EL (cell line): ENCODE measurements at places on chromosomes 2 and 18.

- no peak for DNase-seq
These were observed 55.0 kb downstream of the ARHGAP25 start for GRCh38 chr2:68789603-68790002.

GRCh38 chr2:224885836-224886547 is 156.3 kb downstream of the DOCK10 start:
- DNase-seq = peak; percentile 82

- DNase-seq = peak; percentile 18
These were observed 791.3 kb upstream of the CHAC2 start for GRCh38 chr2:52976143-52976949.

DNA sequence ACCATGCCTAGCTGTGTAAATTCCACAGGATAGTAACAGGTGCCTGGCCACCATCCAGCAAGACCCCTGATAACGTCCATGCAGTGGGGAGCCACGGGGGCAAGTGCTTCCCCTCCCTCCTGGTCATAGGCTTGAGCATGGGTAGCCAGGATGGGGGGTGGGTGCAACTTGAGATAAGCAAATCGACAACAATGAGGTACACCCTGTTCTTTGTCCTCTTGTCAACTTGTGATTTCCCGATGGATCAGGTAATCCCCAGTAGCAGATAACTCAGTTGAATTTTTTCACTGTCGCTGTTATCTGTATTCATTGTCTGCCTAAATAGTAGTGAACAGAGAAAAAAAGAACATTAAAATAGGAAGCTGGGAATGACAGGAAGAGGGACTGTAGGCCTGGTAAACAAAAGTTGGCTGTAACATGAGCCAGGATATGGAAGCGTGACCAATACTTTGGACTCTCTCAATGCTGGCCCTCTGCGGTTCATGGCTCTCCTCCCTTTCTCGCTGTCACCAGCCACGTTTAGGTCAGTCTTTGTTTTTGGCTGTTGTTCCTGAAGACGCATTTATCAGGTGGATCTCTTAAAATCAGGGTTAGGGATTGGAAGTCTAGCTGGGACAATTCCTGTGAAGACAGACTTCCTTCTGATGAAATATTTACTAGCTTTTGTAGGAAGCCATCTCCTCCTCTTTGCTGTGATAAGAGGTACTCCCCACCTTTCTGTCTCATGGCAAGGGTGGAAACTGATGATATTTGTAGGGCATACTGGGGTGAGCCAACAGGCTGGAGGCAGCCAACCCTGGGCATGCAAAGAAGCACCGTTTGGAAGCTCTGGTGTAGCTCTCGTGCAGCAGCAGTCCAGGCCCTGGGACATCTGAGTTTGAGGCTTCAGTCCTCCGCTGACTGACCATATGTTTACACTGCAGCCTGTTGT is 42.4 kb downstream of the TCF7L1 start:
- no peak for DNase-seq

DNA sequence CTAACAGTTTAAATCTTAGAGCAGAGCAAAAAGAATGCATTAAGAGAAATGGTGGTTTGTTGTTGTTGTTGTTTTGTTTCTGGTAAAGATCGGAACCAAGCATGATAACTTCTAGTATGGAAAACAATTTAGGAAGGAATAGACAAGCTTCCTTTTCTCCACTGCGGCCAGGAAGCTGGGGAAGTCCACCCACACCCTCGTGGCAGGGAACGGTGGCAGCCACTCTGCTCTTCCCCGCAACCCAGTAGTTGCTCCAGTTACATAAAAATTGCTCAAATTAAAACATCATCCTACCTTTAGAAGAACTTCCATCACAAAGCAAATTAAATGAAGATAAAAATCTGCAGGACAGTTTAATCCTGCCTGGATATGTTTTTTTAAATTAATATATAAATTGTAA is 113.0 kb downstream of the RBMS1 start:
- no peak for DNase-seq

GRCh38 chr2:73975731-73976130 is 9.0 kb upstream of the TET3 start:
- no peak for DNase-seq

DNA sequence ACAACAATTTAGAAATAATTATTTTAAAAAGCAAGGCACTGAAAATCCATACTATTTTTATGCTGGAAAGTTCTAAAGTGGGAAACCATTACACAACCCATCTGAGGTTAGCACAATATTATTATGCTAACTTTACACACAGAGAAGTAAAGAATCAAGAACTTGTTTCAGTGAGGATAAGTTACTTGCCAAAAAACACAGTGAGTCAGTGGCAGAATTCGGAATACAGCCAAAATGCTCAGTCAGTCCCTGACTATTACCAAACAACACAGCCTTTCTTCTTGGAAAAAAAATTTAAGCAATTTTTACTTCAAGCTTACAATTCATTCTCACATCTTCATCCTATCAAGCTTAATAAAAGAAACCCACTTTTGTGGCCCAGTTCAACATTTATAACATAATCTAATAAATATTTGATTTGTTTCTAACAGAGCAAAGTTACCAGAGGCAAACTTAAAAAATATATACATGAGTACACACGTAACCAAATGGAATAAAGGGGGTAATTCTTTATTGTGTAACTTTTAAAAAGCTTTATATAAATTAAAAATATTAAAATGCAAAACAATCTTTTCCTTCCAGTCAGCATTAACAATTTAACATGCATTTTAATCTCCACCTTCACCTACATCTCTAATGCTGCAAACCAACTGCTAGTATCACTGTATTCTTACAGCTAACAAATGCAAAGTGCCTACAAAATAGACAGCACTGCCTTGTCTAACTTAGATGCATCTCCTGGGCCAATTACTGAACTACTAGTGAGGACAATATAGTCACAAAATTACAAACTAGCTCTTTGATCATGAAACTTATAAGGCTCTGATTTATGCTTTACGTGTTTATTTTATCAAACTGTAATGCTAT is 55.2 kb downstream of the CCDC88A start:
- peak; percentile 89 for DNase-seq

DNA sequence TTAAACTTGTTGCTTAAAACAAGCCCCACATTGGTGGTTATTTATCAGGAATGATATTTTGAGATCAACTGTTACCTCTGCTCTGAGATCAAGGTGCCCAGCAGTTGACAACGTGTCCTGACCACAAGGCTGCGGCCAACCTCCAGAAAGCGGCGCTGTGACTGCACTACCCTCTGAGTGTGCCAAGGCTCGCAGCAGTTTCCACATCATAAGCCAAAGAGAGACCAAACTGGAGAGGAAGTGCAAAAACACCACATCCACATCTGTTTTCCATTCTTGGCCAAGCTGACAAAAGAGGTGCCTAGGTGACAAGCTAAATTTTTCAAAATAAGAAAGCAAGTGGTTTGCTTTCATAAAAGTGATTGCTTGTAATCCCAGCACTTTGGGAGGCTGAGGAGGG is 410.8 kb upstream of the POU3F3 start:
- no peak for DNase-seq

DNA sequence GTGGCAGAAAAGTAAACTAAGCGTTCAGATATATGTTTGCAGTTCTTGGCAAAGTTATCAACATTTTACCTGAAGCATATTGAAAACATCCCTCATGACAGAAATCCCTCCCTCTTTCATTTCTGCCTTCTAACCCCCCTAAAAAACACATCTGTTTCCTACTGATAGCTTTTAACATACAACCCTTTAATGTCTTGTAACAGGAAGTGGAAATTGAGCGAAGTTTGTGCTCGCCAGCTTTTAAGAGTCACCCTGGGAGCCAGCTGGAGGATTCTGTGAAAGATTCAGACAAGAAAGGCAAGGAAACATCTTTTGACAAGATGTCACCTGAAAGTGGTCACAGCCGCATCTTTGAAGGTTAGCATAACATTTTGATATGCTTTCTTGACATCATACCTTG is 247.4 kb downstream of the XIRP2 start:
- DNase-seq = no peak

GRCh38 chr18:61975526-61976326 is 82.9 kb upstream of the RNF152 start:
- no peak for DNase-seq

DNA sequence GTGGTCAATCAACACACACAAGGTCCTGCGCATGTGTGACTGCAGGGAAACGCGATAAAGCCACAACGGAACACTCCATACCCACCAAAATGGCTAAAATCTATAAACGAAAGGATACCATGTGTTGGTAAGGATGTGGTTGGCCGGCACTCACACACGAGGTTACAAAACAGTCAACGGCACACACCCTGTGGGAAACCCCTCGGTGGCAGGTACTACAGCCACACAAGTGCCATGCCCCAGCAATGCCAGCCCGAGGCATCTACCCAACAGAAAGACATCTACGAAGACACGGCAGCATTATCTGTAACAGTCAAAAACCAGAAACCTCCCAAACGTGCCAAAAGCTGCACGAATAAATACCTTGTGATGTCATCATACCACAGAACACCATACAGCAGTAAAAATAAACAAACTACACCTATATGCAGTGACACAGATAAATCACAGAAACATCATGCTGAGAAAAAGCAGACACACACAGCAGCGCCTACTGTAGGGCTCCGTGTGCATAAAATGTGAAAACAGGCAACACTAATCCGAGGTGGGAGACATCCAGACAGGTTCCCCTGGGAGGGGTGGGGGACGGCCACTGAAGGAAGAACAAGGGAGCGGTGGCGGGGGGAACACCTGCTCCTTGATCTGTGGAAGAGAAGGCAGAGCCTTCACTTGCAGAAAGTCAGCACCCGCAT is 36.7 kb downstream of the HDAC4 start:
- DNase-seq = no peak

DNA sequence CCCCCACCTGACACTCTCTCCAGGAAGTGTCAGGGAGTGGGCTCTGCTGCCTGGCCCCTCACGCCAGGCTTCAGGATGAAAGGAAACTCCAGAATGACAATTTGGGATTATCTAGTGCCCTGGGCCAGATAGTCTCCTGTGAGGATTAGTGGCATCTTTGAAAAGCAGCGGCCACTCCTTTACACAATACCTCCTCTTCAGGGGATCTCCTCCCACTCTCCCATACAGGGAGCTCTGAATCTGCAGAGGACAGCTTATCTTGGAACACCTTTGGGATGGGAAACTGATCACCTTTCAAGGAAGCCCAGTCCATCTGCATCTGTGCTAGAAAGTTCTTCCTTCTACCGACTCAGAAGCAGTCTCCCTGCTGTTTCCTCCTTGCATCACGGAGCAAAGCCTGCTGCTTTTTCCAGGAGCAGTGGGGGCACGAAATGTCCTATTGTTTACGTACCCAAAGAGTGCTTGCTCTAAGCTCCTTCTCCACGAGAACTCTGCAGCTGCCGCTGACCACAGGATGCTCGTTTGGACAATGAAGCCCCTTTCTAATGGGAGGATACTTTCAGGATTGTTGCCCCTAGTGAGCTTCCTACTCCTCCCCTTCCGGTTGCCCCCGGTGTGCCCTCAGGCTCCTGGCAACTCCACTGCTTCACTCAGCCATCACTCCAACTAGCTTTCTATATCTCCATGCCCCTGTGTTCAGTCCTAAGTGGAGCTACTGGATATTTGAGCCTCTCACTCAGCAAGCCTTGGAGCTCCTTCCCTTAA is 31.5 kb downstream of the SIX3 start:
- DNase-seq = no peak

- no peak for DNase-seq
These were observed 288.5 kb downstream of the SP3 start for GRCh38 chr2:173676647-173677046.

DNA sequence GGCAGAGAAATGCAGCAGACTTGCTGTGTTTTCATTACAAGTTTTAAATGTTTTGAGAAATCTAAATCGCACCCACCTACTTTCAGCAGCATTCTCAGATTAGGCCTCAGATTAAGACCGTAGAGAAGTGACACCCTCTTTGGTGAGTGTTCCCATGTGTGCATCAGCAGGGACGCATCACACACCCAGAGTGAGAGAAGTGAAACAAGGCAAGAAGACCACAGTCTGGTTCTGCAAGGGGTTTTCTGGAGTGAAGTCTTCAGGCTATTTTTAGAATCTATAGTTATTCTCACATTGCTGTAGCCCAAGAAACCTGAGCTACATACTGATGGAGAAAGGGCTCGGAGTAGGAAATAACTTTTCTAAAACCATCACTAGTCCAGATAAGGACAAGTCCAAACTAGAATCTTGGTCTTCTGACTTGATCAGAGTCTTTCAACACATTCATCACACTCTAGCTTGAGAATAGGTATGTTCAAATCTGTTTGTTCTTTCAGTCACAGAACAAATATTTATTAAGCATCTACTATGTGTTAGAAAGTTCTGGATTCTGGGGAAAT is 1216.6 kb upstream of the PIK3C3 start:
- no peak for DNase-seq

DNA sequence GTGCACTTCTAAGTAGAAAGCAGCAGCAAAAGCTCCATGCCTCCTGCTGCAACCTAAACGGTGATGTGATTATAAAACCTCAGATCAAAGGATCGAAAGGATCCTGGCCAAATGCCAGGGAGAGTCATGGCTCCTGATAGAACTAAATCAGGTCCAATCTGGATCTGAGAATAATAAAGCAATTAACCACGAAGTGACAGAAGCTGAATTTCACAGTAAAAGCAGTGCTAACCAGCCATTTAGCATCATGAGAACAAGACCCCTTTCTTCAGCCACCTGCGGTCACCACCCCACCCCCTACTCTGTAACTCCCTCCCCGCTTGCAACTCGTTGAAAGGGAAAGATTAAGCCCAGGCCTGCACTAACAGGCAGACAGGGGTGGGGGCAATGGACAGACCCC is 748.7 kb downstream of the BCL11A start:
- no peak for DNase-seq

GRCh38 chr2:163348857-163349380 is 386.9 kb downstream of the FIGN start:
- peak; percentile 92 for DNase-seq

DNA sequence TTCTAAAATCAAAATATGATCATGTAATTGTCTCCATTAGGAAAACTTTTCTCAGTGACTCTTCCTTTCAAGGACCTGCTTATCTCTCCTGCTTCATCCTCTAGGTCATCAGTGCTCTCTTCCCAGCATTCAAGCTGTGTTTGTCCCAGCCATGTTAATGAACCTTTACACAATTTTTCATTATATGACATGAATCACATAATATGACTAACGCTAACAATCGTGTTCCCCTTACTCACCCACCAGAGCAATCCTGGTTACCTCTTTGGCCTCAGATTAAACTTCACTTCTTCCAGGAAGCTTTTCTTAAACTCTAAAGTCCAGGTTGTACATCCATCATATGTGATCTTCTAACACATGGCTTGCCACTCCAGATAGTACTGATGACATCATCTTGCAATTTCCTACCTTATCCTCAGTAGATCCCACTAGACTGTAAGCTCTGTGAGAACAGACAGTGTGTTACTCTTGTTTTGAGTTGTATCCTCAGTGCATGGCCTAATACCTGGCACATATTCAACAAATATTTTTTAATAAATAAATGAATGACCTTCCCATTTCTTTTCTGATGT is 882.9 kb upstream of the ZEB2 start:
- DNase-seq = no peak
